ENCODE measurements at places on chromosomes 2 and 18. TPM values are rescaled to one million over a fixed set of nuclear protein-coding genes. Genes with fewer than 3 reads are reported as not detected.

KCNG2 gene
- not detected for total RNA-seq

DNA sequence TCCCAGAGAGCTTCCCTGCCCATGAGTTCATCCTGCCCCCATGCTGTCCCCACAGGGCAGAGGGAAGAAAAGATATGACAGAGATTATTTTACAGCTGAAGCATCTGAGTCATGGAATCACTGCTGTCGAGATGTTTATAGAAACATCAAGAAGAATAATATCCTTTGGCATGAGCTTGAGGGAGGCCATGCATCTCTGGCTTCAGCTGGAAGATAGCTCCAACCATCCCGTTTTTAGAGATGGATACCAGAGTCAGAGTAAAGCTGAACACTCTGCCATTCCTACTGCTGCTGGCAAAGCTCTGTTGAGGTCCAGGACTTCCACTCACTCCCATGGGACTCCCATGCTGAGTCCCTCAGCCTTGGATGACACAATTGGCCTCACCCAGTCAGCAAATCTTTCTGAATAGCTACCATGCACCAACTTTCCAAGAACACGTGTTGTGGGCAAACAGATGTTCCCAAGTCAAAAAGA is 167.8 kb downstream of the TTC32 start:
- peaks cover 29% of the 10 kb centered on the region for H3K4me1 ChIP-seq
- H3K27me3 ChIP-seq, result peaks cover 17% of the 10 kb centered on the region
- peak overlapping the region; percentile 85 for H3K27ac ChIP-seq
- no peaks in the 10 kb centered on the region for H3K36me3 ChIP-seq

GRCh38 chr2:54514822-54515569 is 58.9 kb downstream of the SPTBN1 start:
- no peak overlapping the region for H3K27ac ChIP-seq
- peaks cover 9% of the 10 kb centered on the region for H3K36me3 ChIP-seq
- DNase-seq, result no peak
- peaks cover 54% of the 10 kb centered on the region for H3K4me1 ChIP-seq
- H3K4me3 ChIP-seq, result no peak overlapping the region
- no peaks in the 10 kb centered on the region for H3K27me3 ChIP-seq

PLB1 gene
- total RNA-seq, result 0.43 TPM

DNER gene
- total RNA-seq, result 2.8 TPM
